ENCODE measurements at places on chromosomes 3 and 15.
A peak's percentile ranks its signal among the peaks of the same experiment; 100 is the strongest.

GRCh38 chr15:50828610-50829206 is 63.2 kb upstream of the SPPL2A start:
- peak; percentile 87 for DNase-seq

GRCh38 chr3:66269411-66269810 is 48.6 kb downstream of the SLC25A26 start:
- no peak for DNase-seq

DNA sequence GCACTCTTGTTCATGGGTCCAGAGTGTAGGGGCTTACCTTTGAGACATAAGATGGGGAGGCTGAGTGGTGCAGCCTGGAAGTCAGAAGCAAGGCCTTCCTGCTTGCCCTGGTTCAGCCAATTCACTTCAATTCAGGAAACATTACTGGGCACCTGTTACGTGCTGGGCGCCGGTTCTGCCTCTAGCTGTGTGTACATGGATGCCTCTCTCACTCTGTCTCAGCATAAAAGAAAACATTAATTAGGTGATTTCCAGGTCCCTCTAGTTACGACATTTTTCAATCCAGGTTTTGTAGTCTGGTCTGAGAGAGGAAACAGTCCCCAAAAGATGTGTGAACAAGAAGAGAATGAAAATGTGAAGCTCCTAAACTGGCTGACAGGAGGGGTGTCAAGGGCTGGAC is 1.2 kb downstream of the RTP1 start:
- DNase-seq, result no peak

DNA sequence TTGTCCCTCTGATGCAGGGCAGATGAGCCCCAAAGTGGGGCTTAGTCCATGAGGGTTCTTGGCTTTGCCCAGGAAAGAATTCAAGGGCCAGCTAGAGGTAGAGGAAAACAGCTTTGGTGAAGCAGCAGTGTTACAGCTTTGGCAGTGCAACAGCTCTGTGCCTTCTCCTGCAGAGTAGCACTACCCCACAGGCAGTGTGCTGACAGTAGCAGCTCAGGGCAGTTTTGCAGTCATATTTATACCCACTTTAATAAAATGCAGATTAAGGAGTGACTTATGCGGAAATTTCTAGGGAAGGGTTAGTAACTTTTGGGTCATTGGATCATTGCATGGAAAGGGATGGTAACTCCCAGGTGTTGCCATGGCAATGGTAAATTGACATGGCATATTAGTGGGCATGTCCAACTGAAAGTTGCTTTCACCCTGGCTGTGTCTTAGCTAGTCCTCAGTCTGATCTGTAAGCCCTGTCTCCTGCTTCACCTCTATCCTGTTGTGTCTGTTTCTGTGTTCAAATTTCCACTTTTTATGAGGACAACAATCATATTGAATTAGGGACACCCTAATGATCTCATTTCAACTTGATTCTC is 241.3 kb upstream of the C2CD4B start:
- DNase-seq, result no peak

GRCh38 chr3:183296944-183297343 is 43.9 kb downstream of the B3GNT5 start:
- no peak for DNase-seq

GRCh38 chr15:70062321-70062956 is 35.3 kb downstream of the TLE3 start:
- DNase-seq, result no peak

DNA sequence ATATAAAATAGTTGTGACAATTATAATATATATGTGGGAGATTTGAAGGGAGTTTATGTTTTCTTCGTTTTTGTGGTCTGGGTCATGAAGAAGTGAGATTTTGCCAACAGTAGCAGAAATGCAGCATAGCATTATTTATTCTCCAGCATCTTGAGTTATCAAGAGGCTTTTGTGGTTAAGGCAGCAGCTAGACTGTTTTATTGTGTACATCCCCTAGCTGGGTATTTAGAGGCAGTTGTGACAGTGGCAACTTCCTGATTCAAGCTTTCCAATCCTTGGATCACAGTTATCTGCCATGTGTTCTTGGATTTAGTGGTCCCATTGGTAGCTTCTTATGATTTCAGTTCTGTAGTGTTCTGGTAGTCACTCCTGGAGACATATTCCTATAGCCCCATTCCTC is 29.0 kb downstream of the ARIH1 start:
- no peak for DNase-seq

- no peak for DNase-seq
These were observed 28.0 kb downstream of the LSM3 start for GRCh38 chr3:14206548-14207177.

DNA sequence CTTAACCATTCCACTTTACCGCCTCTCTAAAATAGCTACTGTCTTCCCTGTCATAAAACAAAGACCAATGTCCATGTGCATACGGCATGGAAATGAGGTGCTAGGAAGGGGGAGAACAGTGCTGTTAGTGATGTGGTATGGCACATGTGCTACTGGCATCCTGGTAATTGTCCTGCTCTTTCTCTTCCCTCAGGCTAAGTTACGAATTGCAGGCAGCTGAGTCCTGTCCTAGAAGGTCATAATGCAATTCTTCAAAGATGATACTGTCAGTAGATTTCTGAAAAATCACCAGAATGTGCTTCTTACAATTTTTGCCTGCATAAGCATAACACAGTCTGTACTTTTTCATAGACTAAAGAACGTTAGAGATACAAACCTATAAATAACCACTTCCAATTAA is 216.8 kb downstream of the RSL24D1 start:
- no peak for DNase-seq

GRCh38 chr15:67039384-67040075 is 25.9 kb upstream of the SMAD3 start:
- DNase-seq, result peak; percentile 94

DNA sequence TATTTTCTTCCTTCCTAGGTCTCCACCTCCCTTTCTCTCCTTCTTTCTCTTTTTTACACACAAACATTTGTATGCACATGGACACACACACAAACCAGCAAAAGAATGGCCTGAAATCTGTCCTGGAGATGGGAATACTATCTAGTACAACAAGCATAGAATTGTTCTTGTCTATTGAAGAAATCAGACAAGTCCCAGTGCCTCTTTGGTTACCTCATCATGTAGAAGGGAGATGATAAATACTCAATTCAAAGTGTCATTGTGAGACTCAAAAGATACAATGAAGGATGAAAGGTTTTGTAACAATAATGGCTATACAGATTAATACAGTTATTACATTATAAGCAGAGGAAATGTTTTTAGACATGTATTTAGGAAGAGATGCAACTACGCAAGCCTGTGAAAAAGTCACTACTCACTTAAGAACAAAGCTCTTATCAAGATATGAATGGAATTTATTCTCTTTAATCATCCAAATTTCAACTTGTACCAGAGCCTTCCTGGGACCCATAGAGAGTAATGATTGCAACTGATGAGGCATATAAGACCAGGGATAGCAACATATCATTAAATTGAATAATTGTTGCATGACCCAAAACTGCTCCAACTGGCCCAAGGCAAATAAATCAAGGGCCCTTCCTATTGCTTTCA is 43.2 kb downstream of the P3H2 start:
- DNase-seq, result no peak

GRCh38 chr3:38110314-38111050 is 26.4 kb downstream of the ACAA1 start:
- no peak for DNase-seq
